Stimulated activated CD8-positive, alpha-beta memory T cell treated with anti-CD3 and anti-CD28 coated beads, Interleukin-4, amount 100 ng/mL, for 4 hours (primary cell): ENCODE measurements at places on chromosomes 4 and X.

DNA sequence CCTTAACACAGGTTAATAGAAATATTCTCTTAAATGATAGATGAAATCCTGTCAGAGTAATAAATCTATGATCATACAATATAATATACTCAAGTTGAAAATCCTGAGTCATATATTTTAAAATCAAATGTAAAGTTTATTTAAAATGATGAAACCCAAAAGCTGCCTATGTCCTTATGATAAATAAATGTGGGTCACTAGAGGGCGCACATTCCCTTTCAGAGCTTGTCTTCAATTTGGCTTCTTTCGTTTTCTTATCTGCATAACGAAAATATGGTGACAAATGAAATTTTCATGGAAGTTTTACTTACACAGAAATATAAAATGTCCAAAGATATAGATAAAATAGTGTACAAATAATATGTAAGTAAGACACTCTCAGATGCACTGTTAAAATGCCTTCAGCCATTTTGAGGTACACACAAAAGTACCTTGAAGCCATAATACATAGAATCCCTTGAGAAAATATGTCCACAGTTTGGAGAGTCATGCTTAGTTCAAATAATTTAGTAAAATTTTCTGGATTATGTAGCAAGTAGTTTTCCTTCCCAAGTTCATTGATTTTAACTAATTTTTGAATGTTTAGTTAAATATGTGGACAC is 680.4 kb downstream of the DMD start:
- DNase-seq: no peak

DNA sequence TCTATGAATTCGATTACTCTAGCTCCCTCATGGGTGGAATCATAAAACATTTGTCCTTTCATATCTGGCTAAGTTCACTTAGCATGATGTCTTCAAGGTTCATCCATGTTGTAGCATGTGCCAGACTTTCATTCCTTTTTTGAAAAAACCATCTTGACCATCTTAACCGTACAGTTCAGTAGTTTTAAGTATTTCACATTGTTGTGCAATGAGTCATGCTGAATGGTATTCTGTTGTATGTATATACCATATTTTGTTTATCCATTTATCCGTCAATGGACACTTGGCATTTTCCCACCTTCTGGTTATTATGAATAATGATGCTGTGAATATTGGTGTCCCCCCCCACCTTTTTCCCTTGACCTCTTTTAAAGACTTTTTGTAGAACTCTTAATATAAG is 72.4 kb upstream of the TLR2 start:
- DNase-seq: no peak

GRCh38 chrX:114932550-114932949 is 84.9 kb downstream of the IL13RA2 start:
- DNase-seq: no peak

- no peak for DNase-seq
Observed at GRCh38 chr4:148254621-148255343, 187.4 kb downstream of the NR3C2 start.

GRCh38 chrX:74526764-74527163 is 87.7 kb downstream of the RLIM start:
- DNase-seq: no peak

DNA sequence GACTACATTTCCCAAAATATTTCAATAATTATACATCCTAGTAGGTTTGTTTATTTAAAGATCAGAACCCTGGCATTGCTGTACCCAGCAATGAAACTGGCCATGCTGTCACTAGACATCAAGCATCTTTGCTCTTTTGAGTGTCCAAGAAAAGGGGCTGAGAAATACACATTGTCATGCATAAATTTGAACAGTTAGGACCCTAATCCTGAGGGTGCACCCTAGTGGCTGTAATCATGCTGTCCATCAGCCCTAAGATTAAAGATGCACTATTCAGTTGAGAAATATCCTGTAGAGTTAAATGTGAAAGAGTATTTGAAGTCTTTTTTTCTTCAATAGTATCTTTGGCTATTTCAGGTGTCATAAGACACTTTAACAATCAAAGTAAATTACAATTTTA is 108.8 kb downstream of the NFKB1 start:
- DNase-seq: no peak
